ENCODE measurements at places on chromosomes 2 and 18.
A peak's percentile ranks its signal among the peaks of the same experiment; 100 is the strongest.

DNA sequence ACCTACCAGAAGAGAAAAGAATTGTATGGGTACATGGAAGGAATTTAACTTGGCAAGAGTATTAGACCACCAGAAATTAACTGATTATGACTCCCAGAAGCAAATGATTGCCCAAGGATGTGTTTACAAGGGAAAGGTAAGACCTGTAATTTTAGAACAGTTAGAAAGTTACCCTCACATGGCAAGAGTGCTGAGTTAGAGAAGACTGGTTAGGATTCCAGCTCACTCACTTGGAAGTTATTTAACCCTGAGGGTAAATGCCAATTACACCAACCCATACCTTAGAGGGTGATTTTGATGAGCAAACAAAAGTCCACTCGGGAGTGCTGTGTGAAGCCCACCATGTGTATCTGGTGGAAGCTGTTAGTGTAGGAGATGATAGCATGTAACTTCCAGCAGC, 170.2 kb downstream of the TPGS2 start:
- DNase-seq: no peak

- peak; percentile 46 for DNase-seq
These were observed 7.4 kb downstream of the CTDSP1 start for GRCh38 chr2:218406949-218407618.

GRCh38 chr2:42124011-42124785, 45.0 kb upstream of the EML4 start:
- DNase-seq: no peak

GRCh38 chr2:234723400-234723799, 226.5 kb upstream of the ARL4C start:
- DNase-seq: no peak

DNA sequence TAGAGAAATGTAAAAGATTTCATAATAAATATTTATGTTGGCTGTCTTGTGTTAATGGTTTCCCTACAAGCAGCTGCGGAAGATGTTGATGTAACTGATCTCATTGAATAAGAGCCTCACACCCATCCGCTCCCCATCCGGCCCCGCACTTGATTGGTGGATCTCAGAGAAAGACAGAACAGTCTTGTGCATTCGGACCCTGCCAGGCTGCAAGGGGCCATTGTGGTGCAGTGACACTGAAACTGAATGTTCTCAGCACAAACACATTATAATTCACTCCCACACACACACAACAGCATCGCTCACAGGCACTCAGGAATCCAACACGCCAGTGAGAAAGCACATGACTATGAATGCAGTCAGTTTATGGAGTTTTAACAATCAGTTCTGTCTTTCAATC, 47.8 kb downstream of the PRELID3A start:
- no peak for DNase-seq

- DNase-seq: no peak
These were observed 453 bp downstream of the KCNJ3 start for GRCh38 chr2:154698721-154699574.

DNA sequence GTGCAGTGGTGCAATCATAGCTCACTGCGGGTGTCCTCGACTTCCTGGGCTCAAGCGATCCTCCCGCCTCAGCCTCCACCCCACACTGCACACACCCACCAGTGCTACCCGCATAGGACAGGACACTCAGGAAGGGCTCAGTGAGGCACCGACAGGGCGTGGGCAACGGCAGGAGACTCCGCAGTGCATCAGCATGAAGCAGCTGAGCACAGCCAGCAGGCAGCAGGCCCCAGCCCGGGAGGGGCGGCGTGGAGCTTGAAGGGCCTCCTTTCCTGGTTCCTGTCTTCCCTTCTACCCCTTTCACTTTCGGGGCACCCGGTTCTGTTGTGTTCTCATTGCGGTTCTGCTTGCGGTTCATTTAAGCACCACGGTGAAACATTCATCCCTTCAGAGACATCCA, 89.8 kb downstream of the ZNF516 start:
- DNase-seq: no peak

- no peak for DNase-seq
These were observed 182.6 kb upstream of the CHAC2 start for GRCh38 chr2:53584986-53585385.

DNA sequence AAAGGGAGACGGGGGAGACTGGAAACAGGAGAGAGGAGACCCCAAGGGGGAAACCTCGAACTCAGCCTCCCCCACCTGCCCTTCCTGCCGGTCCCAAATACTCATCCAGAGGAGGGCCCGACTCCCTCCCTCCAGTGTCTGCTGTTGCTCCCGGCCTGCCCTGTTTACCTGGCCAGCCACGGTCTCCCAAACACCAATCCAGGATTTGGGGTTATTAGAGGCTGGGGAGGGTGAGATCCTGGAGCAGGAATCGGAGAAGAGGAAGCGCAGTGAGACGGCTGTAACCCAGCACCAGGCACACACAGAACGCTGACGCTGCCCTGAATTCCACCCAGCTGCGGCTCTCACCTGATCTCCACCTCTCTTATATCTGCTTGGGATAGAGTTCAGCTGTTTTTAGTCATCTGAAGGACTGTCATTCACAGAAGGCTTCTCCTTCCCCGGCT, 213.0 kb downstream of the TNS1 start:
- DNase-seq: no peak

DNA sequence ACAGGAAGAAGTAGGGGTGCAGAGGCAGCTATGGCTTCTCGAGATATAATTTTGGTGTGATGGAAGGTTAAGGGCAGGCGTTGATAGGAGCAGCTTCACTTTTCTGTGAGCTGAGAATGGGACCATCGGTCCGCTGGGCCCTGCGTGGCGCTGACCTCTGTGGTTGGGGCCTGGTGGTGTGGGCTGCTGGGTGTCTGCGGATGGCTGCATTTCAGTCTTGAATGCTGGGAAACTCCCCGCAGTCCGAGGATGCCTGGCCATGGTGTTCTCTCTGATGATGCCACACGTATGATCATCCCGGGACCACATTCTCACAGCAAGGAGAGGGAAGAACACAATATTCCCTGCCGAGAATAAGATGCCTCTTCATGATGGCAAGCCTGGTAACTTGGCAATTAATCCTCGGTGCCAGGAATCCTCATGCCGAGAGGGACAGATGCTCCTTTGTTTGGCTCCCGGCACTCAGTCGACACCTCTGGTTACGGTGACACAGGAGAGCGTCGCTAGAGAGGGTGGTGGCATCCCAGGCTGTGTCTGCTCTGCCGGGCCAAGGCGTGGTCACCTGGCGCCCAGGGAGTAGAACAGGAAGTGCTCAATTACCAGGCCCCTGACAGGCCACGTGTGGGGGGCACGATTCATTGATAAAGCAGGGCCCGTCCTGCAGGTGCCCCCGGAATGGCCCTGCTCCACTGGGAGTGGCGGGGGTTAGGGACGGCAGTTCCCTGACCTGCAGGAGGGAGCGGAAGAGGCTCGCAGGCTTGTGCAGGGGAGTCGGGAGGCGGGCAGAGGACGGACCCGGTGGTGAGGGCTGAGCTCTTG, 119.4 kb upstream of the CTDP1 start:
- DNase-seq: no peak

DNA sequence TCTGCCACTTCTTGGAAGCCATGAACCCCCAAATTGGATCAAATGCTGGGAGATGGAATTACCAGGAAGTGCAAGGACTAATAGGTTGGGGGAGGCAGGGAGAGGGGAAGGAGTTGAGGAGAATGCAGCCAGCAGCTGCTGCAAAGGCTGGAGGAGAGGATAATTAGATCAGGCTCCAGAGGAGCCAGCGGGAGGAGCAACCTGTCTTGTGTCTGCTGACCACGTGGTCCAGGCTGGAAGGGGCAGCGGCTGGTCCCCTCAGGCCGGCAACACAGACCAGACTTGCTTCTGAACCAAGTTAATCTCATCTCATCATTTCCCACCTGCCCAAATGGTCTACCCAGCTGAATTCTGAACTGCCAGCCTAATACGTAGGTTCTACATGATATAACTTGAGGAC, 68.3 kb downstream of the MRO start:
- no peak for DNase-seq

DNA sequence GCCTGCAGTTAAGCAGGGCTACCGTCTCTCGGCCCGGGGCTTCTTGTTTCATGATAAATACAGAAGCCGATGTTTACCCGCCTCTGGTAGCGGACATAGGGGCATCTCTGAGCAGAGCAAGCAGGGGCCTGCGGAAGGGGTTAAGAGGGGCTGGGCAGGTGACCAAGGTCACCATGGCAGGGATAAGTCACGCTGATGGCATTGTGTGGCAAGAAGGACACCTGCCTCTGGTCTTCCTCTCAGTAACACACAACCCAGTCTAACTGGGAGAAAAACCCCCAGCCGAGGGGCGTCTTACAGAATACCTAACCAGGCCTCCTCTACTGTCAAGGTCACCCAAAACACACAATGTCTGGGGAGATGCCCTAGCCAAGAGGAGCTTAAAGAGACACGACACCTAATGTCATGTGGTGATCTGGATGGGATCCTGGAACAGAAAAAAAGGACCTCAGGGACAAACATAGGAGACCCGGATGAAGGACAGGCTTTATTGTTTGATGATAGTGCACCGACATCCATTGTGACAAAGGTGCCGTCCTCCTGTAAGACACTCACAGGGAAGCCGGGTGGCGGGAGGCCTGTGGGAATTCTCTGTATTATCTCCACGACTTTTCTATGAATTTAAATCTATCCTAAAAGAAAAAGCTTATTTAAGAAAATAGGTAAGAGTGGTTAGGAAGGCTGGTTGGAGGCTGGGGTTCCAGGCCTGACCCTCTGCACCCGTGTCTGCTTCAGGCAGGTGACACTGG, 24.8 kb downstream of the SH3BP4 start:
- DNase-seq: no peak

DNA sequence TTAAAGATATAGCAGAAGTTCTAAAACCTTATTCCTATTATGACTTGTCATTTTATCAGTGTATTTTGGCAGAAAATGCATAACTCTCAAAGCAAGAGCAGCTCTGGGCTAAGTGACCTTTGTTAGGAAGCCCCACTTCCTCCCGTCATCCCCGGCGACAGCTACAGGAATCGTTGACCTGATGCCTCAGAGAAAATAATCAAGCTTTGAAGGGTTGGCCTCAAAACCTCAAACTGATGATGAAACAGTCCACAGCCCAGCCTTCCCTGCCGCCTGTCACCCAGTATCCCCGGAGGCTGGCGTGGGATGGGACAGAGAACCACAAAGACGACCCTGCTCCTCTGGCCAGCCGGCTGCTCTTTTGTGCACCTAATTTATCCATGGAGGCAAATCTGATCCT, 65.3 kb downstream of the KCNF1 start:
- no peak for DNase-seq

GRCh38 chr18:63161761-63162195, 157.8 kb downstream of the BCL2 start:
- DNase-seq: peak; percentile 72

GRCh38 chr2:232352511-232353091, 25.9 kb upstream of the ALPP start:
- DNase-seq: no peak

DNA sequence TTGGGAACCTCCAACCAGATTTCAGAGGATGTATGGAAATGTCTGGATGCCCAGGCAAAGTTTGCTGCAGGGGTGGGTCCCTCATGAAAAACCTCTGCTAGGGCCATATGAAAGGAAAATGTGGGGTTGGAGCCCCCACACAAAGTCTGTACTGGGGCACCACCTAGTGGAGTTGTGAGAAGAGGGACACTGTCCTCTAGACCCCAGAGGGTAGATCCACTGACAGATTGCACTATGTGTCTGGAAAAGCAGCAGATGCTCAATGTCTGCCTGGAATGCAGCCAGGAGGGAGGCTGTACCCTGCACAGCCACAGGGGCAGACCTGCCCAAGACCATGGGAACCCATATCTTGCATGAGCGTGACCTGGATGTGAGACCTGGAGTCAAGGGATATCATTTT, 573.7 kb upstream of the NXPH2 start:
- DNase-seq: no peak

GRCh38 chr2:236776695-236777251, 207.1 kb downstream of the ACKR3 start:
- DNase-seq: no peak

- DNase-seq: no peak
These were observed 57.4 kb upstream of the LAPTM4A start for GRCh38 chr2:20108655-20109396.

DNA sequence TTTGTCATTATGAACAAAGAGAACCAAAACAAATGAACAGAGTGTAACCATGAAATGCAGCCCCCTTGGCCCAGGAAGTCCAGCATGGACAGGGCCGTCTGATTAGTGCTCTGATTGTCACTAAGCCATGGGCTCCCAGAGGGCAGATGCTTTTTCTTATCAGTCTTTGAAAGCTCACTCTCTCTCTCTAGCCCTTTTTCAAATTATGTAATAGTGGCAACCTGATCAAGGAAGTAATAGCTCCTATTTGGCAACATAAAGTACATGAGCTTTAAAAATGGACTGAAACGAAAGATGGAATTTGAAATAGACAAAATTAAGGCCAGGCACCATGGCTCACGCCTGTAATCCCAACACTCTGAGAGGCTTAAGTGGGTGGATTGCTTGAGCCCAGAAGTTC, 32.4 kb upstream of the EPG5 start:
- DNase-seq: no peak

DNA sequence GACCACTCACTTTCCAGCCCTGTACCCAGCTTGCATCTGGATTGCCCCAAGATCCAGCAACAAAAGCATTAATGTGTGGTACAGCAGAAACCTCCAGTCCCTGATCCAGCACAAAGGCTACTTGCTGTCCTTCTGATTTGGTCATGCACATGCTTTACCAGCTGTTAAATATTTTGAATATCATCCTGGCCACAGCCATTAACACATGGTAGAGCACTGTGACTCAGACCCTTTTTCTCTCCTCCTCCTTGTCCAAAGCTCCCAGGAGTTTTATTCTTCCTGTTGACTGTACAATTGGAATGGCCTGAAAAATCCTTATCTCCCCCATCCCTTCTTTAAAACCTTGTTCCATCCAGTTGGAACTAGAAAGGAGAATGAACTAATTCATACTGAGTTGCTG, 419.7 kb upstream of the TNP1 start:
- DNase-seq: no peak
